ENCODE measurements at places on chromosomes 11 and 22.

DNA sequence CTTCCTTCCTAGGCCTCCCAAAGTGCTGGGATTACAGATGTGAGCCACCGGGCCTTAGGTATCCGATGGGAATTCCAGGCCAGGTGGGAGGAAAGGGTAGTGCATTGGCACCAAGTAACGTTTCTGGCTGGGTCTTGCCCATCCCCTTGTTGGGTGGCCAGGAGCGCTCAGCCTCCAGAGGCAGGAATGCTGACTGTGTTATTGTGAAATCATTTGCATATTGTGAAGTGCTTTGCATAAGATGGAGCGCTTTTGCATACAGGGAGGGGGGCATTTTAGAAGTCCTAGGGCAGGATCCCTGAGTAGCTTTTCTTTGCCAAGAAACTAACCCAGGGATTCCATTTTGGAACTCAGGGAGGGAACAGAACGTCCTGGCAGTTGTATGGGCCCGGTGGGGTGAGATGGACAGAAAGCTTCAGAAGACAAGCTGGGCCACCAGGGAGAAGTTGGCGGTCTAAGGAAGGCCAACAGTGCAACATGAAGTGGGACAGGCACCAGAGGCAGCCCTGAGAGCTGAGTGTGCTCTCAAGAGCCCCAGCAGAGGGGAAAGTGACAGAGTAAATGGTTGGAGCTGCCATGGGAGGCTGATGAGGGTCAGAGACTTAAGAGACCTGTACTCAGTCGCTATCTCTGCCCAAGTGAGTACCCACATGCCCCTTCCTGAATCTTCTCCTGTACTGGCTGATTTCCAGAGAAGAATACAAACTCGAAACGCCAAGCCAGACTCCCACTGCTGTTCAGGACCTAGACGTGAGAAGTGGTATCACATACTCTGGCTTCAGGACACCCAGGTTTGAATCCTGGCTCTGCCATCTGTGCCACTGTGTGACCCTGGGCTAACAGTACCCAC lies 1.3 kb upstream of the SLC39A13 start:
- DNase-seq, result no peak

DNA sequence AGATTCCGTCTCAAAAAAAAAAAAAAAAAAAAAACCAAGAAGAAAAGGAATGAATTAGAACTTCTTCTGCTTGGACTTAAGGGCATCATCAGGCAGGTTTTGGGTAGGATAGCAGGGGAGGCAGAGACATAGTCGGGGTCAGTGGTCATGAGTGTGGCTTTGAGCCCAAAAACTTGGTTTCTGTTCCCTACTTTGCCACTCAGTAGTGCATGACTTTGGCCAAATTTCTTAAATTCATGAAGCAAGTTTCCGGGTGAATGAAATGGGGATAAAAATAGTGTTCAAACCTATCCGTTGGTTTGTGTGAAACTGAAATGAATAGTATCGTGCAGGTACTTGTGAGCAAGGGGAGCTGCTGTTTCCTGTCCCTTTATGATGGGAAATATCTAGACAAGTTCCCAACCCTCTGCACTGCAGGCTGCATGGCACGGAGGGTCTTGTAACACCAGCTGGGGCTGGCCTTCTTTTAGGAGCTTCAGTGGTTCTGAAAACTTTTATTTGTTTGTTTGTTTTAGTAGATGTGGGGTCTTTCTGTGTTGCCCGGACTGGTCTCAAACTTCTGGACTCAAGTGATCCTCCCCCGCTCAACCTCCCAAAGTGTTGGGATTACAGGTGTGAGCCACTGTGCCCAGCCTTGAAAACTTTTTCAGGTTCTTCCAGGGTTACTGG lies 18.4 kb downstream of the NEAT1 start:
- no peak for DNase-seq

DNA sequence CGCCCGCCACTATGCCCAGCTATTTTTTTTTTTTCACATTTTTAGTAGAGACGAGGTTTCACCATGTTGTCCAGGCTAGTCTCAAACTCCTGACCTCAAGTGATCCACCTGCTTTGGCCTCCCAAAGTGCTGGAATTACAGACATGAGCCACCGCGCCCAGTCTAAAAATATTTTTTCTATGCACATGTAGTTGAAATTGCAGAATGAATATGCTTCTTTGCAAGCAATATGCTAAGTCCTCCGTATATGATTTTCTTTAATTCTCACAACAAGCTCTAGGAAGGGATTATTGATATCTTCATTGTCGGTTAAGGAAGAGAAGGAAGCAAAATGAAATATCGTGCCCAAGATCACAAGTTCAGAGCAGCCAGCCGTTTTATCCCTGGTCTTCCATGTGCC lies 30.1 kb upstream of the SYT13 start:
- DNase-seq, result no peak

- no peak for DNase-seq
These were observed 82.8 kb downstream of the IGLL1 start for GRCh38 chr22:23497016-23497885.

DNA sequence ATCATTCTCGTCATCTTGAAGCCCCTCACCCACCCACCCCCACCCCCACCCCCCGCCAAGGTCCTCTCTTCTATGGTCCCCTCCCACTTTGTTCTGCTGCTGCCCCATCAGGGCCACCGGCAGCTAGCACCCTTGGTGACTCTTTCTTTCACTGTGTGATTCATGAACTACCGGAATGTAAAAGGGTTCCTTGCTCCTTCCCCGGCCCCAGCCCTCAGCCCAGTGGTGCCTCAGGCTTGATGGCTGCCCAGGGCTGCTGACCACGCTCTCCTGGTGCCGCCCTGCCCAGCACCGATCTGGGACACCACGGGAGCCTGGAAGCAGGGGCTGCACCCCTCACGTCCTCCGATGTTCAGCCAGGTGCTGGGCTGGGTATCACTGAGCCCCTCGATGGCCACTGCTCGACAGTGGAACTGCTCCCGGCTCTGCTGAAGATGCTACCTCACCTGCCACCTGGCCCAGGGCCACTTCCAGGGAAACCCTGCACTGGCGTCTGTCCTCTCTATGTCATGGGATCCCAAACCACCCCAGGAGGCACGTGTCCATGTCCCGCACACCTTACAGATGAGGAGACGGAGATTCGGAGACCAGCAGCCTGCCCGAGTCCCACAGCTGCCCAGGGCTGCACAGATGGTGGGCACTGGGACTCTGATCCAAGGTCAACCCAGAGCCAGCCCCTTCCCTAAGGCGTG lies 39.7 kb downstream of the IGLL5 start:
- DNase-seq, result no peak

- DNase-seq, result no peak
These were observed 563 bp downstream of the GATD1 start for GRCh38 chr11:776561-777287.

DNA sequence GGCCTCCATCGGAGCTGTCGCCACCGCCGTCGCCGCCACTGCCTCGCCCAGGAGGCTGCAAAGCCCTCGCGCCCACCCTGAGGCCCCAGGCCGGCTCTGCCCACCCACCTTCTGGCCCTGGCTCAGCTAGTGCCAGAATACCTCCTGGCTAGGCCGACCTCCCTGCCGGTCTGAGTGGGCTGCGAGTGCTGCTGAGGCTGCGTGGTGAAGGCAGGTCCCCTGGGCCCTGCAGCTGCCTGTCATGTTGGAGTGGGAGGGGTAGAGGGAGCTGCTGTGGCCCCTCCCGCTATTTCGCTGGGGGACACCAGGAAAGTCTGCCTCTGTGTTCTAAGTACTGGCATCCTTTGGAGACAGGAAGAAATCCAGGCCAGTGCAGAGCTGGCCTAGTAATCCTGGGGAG lies 34.2 kb downstream of the LRRC10B start:
- no peak for DNase-seq

DNA sequence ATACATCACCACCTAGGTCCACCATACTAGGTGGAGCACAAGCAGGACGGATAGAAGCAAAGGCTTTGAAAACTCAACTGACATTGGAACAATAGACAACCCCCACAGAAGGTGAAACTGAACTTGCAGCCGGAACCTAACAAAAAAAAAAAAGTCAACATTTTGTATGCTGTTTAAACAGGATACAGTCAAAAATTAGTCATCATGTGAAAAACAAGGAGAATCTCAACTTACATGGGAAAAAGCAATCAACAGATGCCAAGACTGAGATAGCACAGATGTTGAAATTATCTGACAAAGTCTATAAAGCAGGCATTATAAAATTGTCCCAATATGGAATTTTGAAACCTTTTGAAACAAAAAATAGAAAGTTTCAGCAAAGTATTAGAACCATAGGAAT lies 123.8 kb downstream of the RAB38 start:
- DNase-seq, result no peak

DNA sequence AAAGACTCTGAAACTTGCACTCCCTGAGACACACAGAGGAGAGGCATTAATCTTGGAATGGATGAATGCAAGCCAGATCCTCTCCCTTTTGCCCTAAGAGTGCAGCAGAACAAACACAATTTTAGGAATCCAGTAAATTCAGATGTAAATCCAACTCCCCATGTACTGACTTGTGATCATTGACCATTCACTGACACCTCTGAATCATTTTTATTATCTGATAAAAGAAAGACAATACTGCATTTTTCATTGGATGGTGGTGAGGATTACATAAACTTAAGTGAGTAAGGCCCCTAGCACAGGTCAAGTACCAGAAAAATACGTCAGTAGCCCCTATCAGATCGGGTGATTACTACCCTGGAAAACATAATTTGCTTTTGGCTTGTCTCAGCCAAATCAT lies 782.9 kb upstream of the API5 start:
- DNase-seq, result no peak

- no peak for DNase-seq
These were observed 298.3 kb downstream of the NTM start for GRCh38 chr11:131668500-131669400.

- DNase-seq, result no peak
These were observed 314.3 kb downstream of the BRD1 start for GRCh38 chr22:49513358-49513851.

GRCh38 chr11:121327553-121327952 lies 35.0 kb downstream of the SC5D start:
- no peak for DNase-seq

DNA sequence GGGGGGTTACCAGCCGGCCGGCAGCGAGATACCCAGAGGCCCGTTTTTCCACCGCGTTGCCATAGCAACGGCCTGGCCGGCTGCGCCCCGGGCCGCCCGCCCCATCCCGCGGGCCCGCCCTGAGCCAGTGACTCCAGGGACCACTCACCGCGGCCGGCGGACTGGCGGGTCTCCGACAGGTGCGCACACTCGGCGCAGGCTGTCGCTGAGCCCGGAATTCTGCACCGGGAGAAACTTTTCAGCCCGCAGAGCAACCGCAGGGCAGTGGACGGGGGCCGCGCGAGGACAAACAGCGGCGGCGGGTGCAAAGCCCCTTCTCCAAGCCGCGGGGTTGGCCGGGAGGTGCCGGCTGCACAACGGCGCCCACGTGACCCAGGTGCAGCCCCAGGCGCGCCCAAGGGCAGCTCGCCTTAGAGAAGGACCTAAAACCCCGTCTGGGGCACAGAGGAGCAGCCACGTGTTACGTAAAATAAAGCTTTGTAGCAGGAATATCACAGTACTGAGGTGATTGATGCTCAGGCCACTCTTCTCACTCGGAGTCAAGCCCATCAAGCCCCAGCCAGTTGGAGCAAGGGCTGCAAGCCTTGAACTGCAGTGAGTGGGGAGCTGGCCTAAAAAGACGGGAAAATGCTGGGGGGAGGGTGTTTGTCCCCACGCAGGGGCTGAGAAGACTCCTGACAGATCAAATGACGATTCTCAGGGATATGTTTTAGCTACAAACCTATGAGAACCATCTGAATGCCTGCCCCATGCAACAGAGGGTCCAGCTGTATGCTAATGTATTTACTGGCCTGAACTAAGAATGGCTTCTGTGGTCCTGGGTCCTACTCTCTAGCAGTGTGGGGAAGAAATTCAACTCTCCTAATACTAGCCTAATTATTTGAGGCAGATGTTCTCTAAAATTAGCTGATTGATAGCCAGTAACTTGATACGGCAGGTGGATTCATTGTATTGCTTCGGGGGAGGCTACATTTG lies at the start of gene STK33:
Gene STK33 (minus strand): TSS at position 294 of the 975 bp plus-strand sequence. CDS start 119,323 bp downstream, outside the sequence.
- DNase-seq, result no peak

DNA sequence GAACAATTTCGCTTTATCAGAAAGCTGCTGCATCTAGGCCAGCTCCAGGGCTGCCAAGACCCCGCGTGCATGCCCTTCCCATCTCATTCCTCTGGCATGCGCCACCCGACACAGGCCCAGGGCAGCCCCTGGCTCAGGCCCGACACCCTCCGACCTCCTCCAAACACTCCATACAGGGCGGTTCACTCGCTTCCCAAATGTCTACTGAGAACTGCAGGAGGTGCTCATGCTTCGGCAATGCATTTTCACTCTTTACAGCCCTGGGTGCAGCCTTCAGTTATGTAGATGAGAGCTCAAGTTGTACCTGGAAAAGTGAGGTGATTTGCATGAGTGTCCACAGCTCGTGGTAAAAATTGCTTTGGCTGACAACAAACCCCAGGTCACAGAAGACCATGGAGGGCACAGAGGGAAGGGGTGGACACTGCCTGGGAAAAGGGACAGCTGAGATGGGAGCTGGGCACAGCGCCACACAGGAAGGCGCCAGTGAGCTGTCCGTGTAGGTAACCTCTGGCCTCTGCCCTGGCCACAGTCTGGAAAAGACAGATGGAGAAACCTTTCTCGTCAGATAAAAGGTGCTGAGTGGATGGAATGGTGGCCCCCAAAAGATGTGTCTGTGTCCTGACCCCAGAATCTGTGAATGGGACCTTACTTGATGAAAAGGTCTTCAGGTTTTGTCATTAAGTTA lies 1351.9 kb downstream of the BRD1 start:
- DNase-seq, result no peak

DNA sequence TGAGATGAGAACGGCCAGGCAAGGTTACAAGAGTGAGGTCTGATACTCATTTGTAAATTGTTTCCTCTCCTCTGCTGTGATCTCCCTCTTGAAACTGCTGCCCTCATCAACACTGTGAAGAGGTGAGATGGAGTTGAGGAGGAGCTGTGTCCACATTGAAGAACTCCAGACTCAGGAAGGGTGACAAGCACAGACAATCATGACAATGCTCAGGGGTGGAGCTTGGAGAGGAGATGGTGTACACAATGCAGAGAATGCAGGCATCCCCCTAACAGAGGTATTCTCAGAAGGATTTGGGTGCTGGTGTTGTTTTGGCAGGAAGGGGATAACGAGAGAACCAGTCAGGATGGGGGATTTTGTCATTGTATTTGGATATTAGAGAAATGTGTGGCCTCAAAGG lies 21.5 kb upstream of the MMP7 start:
- no peak for DNase-seq

DNA sequence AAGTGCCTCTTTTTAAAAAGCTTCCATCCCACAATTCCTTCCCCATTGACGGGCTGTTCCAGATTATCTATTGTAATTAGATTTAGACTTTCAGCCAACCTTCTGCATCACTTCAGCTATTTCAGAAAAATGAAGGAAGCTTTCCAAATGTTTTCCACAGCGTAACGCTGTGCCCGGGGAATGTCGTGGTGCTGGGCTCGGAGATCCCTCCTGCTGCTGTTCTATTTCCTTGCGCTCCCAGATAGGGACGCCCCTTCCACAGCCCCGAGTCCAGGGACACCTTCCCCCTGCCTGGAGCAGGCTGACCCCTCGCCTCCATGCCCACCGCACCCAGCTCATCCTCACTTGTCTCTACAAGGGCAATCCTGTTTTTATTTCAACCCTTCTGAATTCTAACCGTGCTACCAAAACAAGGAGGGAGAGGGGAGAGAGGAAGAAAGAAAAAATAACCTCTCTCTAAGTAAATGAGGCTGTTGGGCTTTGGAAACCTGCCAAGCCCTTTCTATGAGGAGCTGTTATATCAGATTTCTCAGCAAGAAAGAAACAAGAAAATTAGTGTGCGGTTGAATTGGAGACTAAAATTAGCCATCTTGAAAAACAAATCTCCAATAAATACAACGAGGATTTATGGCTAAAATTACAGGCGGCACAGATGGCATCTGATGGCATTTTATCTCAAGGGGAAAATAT lies 366.9 kb downstream of the BRD1 start:
- no peak for DNase-seq

GRCh38 chr11:4699697-4700435 lies 2.2 kb upstream of the OR51E2 start:
- no peak for DNase-seq
